ENCODE measurements at places on chromosomes 6 and 20. TPM values are rescaled to one million over a fixed set of nuclear protein-coding genes. Genes with fewer than 3 reads are reported as not detected.

Gene SULF2
- total RNA-seq = 34.3 TPM

Gene C4B
- 57.7 TPM for total RNA-seq

Gene PARD6B
- total RNA-seq = 8.6 TPM

Gene MTRF1L
- total RNA-seq = 8.6 TPM

Gene LAMP5
- total RNA-seq = not detected

Gene PTCHD4
- total RNA-seq = 0.26 TPM

Gene WFDC12
- not detected for total RNA-seq

Gene QKI
- total RNA-seq = 60.4 TPM

Gene TSPO2
- not detected for total RNA-seq

Gene VSX1
- 0.66 TPM for total RNA-seq

Gene PSORS1C1
- total RNA-seq = 1.6 TPM

Gene BPIFB3
- total RNA-seq = not detected

Gene TENT5A
- total RNA-seq = 8.2 TPM

Gene PAX1
- total RNA-seq = not detected

Gene HLA-DQA1
- total RNA-seq = 10.4 TPM

Gene NCOA7
- total RNA-seq = 26.5 TPM

Gene MAN1A1
- 109 TPM for total RNA-seq

Gene GRM1
- not detected for total RNA-seq

Gene KCNK5
- 16.9 TPM for total RNA-seq

Gene CRYBG1
- 11.5 TPM for total RNA-seq

Gene HMGCLL1
- 1.8 TPM for total RNA-seq

Gene PXMP4
- 3.3 TPM for total RNA-seq

Gene PDE10A
- total RNA-seq = 16.8 TPM

Gene CDKN1A
- total RNA-seq = 75.2 TPM

Gene TUBE1
- 34.8 TPM for total RNA-seq

Gene C6orf58
- total RNA-seq = not detected

Gene FAM209B
- not detected for total RNA-seq

Gene STX11
- 4.4 TPM for total RNA-seq

Gene SLC35B2
- 31.1 TPM for total RNA-seq

Gene SLC16A10
- total RNA-seq = 59.4 TPM

Gene RFX6
- total RNA-seq = 0.66 TPM

Gene TBCC
- total RNA-seq = 14.5 TPM

Gene SH3BGRL2
- total RNA-seq = 26.4 TPM

Gene MLIP
- under 0.01 TPM for total RNA-seq

Gene EEF1A2
- total RNA-seq = 21.0 TPM

Gene BTN2A1
- 6.2 TPM for total RNA-seq

Measured in body of pancreas (tissue), 4 donors.